SJCRH30 (cell line): ENCODE measurements at places on chromosomes 2 and 18. TPM values are rescaled to one million over a fixed set of nuclear protein-coding genes. Genes with fewer than 3 reads are reported as not detected.

Gene RAB3GAP1
- total RNA-seq: 46.2 and 52.9 TPM in 2 replicates

DNA sequence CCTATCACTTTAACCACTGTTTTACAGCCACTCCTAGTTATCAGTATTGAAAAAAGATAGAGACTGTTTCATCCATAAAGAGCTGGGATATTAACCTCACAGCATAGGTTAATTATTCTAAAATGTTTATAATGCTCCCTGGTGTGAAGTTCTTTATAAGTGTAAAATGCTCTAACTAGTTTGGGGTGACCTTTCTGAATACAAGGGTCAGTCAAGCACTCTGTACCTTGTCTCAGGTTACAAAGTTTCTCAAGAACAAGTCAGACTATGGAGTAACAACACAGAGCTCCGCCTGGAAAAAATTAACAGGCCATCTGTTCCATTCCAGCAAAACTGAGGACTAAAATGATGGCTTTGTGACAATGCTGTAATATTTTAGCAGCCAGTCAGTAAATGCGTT lies 107.4 kb downstream of the NOL4 start:
- peak; percentile 13 for DNase-seq

- no peak for DNase-seq
Measured at GRCh38 chr2:189096769-189097447, 82.7 kb downstream of the COL5A2 start.

DNA sequence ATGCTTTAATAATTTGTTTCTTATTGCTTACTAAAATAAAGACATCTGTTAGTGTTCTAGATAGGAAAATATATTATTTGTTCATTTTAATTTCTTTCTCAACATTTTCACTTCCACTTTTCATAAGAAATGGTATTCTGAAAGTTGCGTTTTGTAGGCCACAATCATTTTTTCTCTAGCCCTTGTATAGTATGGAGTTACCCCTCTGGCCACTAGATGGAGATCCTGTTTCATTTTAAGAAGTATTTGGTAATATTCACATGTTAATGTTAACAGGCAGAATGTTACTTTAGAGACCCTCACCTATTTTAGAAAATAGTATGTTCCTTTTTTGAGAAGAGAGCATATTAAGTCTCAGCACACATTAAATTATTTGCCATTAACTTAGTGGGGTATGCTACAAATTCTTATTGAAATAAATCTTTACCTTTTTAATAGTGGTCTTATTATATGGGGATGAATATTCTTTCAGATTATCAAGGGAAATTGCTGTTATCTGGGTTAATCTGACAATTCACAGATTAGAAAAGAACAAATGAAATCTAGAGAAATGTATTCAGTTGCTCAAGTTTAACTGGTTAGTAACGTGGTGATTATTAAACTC lies 73.9 kb upstream of the TTC27 start:
- peak; percentile 72 for DNase-seq

DNA sequence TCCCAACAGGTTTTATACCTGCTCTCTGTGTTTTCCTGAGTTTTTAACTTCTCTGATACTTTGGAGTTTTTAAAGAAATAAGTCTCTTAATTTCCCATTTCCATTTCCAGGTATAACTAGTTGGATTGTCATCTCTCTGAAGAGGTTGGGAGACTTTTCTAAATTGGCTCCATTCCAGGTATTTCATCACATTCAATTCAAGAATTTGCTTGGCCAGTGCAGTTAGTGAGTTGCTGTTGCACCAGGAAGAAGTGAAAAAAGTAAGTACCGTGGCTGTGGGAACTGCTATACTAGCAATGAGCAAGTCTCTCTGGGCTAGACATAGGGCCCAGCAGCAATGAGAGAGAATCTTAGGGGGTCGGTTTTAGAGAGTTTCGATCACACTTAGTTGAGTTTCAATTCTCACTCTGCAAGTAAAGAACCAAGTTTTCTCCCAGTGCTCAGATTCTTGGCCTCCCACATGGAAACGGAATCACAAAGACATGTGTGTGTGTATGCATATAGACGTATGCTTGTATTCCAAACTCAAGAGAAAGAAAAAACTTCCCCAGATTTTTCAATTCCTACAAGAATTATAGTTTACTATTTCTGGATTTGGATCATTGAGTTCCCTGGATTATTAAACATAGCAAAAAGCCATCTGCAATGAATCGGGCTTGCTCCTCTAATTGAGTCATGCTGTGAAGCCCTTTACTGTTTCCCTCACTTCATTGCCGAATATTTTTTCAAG lies 894.4 kb downstream of the BCL11A start:
- DNase-seq: no peak

- no peak for DNase-seq
Measured at GRCh38 chr18:58596265-58596681, 32.6 kb downstream of the ALPK2 start.

- no peak for DNase-seq
Measured at GRCh38 chr2:136997557-136997956, 232.2 kb downstream of the THSD7B start.

GRCh38 chr2:191783416-191783815 lies 63.5 kb downstream of the CAVIN2 start:
- DNase-seq: no peak
